ENCODE measurements at places on chromosomes 12 and 14.

DNA sequence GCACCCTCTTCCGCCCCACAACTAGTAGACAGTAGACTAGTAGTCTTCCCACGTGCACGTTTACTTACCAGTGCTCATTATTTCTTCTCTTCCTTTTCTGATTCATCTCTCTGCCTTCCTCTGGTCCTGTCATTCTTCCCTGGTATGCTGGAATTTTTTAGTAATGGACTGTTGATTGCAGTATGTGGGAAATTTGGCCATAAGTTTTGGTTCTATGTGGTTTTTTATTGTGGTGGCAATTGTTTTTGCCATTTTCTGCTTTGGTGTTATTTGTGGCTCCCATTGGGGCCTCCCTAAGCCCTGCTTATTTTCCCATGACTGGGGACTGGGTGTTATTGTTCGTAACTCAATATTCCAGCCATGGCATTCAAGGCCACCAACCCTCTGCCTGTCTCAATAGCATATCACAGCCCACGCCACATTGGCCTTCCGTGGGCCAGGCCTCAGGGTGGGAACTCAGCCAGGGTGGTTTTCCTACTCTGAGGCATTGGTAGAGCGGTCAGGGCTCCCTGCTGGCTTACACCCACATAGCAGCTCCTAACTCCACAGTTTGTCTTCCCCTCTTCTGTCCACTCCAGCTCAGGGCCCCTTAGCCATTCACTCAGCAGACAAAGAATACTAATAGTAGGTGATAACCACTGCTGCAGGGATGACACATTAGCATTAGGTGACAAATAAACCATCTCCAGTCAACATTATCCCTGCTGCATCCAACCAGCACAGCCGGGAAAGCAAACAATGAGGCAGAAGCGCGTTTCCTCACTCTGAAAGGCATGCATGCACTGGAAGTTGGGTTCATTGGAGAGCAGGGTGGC, 321.5 kb downstream of the CACNA1C start:
- DNase-seq, result no peak

- no peak for DNase-seq
Measured at GRCh38 chr14:62081012-62081612, 318.9 kb downstream of the SNAPC1 start.

- no peak for DNase-seq
Measured at GRCh38 chr12:6199531-6200255, 507 bp upstream of the CD9 start.

DNA sequence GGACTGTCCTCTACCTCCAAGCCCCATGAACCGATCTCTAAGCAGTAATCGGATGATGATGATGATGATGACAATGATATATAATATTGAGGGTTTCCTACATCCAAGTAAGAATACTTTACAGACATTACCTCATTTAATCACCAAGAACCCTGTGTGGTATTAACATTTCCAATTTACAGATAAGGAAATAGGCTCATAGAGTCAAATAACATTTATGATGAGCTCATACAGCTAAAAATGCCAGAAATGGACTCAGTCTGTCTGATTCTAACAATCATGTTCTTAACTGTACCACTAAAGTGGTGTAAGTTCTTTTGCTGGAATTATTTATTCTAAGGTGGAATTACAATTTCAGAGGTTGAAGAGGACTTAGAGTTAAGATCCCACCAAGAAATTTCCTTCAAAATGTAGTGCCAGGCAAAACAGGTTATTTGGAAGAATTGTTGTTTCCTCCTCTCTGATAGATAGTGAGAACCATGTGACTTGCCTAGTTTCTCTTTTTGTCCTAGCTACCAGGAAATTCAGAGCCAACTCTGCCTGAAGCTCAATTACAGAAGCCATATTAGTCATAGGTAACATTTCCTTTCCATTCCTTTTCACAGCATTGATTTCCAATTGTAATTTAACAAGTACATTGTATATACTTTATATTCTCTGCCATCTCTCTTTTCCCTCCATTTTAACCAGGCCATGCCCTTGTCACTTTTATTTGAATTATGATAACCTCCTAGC, 23.8 kb upstream of the CCDC175 start:
- DNase-seq, result no peak

DNA sequence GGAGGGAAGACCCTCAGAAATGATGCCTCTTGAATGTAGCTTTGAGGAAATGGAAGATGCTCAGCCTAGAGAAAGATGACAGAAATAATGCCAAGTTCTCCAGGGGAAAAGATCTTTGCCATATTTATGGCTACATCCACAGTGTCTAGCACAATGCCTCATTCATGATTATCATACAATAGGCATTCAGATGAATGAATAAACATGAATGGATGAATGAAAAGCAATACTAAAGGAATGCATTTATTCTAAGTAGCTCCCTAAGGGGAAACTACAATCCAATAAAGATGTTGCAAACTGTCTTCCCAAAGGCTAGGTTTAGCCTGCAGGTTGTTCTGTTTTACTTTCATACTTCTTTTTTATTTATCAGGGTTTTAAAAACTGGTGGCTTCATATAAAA, 12.0 kb downstream of the TMTC1 start:
- DNase-seq, result no peak
